ENCODE measurements at places on chromosomes 13 and 19.

DNA sequence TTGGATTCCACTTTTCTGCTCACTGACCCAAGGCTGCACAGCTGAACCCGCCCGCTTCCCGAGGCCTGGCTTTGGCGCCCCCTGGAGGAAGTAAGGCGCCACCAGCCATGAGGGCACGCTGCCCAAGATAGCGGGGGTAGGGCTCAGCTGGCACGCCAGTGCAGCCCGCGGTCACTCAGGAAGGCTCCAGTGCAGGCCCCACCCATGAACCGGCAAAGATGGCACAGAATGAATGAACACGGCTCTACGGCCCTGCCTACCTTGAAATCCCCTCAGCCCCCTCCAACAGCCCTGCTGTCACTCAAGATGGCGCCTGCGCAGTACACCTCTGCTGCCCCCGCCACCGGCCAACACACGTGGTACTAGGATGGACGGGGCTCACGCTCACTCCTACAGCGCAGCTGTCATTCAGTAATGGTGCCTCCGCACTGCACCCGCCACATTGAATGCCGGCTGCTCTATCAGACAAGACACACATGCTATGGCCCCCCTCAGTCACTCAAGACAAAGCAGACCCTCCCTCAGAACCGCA, 3.0 kb downstream of the PEG3 start:
- DNase-seq = no peak

DNA sequence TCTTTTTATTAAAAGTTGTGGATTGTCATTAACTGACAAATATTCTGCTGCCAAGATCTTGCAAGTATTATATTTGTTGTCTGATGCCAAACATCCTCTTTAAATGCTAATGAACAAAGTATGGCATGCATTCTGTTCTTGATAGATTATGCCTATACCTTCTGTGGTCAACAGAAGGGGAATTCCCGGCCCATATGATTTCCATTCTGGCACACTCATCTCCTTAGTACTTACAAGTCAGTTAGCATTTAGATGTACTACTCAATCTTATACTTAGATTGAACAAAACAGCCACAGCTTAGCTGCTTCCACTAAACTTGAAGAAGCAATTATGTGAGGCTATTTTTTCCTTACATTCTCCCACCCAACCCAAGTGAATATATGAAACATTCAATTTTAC, 246.1 kb upstream of the DACH1 start:
- no peak for DNase-seq

DNA sequence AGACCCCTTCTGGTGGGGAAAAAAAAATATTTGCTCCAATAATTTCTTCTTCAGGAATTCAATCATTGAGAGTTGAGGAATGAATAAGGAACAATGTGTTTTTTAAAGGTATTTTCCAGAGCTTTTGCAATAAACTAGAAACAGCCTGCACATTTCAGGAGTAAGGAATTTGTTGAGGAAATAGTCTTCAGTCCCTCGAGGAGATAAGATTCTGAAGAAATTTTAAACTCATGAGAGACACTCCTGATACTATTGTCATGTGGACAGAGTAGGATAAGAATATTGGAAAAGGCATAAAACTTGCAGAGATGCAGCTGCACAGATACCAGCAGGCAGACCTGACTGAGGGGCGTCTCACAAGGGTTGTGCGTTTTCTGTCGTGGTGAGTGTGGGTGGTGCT, 36.6 kb downstream of the COMP start:
- no peak for DNase-seq

DNA sequence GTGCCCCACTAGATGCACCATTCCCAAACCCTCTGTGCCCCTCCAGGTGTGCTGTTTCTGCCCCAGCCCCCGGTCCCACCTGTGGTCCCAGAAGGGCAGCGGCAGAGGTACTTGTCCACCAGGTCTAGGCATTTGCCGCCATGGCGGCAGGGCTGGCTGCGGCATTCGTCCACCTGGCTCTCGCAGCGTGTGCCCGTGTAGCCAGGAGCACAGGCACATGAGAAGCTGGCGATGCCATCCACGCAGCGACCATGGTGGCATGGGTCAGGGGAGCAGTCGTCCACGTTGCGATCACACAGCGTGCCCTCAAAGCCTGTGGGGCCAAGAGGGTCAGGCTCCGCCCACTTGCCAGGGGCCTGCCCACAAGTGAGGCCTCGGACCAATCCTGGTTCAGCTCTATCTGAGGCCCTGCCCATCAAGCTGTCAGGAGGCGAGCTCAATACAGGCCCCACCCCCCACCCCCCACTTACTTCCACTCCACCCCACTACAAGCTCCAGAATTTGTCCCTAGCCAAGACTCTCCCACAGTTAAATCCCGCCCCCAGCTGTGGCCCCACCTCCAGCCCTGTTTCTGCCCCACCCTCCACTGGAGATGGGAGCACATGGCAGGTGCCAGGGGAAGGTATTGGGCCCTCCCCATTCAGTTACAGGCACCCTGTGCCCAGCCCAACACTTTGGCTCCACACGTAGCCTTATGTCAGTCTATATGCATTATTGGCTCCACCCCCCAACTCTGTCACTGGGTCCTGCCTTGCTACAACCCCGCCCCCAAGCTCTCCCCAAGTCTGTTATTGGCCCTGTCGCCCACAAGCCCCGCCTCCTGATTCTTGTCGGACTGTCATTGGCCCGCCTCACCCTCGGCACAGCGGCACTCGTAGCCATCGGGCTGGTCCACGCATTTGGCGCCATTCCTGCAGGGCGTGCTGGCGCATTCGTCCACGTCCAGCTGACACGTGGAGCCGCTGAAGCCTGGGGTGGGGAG, 13.5 kb downstream of the NOTCH3 start:
- no peak for DNase-seq

DNA sequence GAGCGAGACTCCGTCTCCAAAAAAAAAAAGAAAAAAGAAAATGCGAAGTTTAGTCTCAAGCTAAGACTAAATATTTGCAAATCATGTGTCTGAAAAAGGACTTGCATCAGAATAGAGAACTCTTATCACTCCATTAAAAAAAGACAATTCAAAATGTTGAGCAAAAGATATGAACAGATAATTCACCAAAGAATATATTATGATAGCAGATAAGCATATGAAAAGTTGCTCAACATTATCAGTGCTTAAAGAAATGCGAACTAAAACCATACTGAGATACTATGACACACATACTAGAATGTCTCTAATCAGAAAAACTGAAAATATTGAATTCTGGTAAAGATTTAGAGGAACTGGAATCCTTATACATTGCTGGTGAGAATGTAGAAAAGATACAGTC, 38.7 kb upstream of the SACS start:
- DNase-seq = no peak

DNA sequence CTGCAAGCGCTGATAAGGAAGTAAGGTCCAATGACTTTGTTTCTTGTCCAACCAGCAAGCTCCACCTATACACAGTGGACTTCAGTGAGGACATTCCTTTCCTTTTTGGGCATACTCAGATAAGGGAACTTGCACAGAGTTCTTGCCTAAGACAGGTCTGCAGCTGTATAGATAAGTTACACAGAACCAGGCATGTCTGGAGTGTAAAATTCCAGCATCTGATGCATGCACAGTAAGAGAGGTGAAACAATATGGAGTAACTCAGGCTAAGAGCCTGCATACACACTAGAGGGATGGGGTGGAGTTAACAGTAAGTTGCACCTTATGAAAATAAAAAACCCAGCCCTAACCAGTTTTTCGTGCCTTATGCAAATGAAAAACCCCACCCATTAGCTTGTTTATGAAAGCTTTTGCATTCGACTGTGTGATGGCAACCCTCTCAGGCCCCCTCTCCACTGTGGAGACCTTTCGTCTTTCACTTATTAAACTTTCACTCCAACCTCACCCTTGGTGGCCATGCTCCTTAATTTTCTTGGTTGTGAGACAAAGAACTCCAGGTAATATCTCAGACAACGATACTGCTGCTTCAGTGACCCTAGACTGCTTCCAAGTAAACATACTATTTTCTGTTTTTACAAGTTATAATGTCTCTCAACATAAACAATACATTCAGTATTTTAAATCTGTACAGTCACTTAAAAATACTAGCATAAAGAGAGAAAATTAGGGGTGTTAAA, 2859.0 kb upstream of the PCDH20 start:
- no peak for DNase-seq

DNA sequence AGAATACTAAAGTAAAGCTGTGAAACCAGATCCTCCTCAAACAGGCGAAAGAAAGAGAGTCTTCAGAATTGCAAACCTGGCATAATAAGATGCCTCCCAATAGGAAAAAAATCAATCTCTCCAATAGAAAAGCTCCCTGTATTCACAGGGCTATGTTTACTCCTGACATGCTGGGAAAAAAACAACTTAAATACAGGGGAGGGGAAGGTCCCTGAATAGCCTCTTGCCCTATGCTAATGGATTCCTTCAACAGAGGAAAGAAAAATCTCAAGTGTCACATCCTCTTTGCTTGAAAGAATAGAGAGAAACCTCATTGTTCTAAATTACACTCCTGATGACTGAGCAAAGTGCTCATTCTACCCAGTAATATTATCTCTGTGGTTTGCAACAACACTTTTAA, 1271.1 kb upstream of the PRR20A start:
- DNase-seq = no peak
